Ureter (tissue), 1 donor: ENCODE measurements at places on chromosomes 1 and 21. TPM values are rescaled to one million over a fixed set of nuclear protein-coding genes. Genes with fewer than 3 reads are reported as not detected.

- peak; percentile 53 for DNase-seq
These were observed 35.8 kb downstream of the FMO3 start for GRCh38 chr1:171126504-171126903.

The FAM72C gene
- 0.42 TPM for total RNA-seq

DNA sequence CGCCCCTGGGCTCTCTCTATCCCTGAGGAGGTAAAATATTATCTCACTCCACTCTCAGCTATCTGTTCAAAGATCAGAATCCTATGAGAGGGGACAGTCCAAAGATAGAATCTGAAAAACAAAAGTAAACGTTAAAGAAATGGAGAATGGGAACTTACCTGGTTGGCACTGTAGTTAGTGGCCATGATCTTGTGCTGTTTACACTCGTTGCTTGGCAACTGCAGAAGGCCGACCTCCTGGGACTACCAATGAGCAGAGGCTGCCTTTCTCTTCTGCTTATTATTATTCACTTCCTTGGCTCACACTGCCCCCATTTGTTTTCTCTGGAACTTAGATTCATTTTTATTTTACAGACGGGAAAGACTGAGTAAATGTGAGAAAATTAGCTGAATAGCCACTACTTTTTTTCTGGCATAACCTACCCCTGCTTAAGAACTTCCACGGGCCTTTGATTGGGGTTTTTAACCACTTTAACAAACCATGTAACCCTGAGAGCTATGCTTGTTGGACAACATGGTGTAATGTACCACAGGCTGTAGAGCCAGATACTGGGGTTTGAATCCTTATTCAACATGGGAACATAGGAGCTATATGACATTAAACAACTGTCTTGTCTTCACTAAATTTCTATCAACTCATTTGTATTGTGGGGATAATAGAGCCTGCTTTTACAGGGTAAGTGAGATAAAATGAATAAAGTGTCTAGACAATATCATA, at the start of gene CFAP126:
Gene CFAP126 (minus strand): TSS at position 193 of the 717 bp plus-strand sequence. CDS start 8 bp downstream, at position 185.
- peak; percentile 62 for DNase-seq

DNA sequence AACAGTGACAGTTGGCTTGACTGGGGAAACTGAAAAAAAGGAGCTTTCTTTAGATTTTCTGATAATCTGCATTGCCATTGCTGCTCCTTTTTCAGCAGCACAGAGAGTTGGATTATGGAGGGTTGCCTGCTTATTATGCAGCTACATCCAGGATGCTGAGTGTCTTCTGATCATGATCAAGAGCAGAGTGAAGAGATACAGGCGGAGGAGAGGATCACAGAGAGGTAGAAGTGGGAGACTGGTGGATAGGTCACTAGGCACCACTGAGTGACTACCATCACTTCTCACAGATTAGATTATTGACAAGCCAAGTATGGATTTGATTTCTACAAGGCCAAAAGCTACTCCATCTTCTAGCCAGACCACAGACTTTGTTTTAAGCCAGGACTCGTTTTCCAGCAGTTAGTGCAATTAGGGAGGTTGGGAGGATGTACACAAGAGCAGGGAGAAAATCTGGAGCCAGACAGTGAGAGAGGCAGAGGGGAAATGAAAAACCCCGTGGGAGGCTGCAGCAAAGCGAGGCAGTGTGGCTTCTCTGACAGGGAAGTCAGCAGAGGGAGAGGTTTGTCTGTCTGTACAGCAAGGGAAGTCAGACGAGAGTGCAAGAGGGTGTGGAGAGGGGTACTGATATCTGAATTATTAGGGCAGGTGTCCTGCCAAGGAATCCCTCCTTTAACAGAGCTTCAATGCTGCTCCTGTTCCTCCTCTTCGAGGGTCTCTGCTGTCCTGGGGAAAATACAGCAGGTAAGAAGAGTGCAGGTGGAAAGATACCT, at the start of gene CD1E:
Gene CD1E (plus strand): TSS at position 592 of the 773 bp plus-strand sequence. CDS start 95 bp downstream, at position 687.
- no peak for DNase-seq

DNA sequence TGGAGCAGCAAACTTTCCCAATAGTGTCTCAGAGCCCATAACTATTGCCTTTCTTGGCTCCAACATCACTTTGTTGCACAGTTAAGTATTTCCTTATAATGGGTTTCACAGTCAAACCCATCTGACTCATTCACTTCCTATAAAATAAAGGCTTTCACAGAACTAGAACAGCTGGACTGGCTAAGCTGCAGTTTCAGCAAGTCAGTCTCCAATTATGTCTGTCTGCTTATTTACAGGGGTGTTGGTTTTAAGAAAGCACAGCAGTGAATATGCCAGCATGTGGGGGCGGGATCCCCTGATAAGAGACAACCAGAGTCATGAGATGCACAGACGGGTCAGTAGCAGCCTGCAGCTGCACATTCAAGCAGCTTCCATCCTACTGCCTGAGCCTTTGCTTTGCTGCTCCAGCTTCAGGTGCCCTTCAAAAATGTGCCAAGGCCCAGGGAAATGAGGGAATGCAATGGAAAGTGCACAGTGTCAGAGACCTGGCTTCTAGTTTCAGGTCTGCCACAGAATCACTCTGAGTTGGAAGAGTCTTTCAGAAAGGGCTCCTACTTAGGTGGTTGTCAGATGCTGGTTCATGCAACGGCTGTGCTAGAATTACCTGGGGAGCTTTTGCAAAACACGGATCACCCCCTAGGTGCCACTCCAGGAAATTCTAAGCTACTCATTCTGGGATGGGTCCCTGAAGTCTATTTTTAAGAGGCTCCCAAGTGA, 24.8 kb downstream of the RNF19B start:
- no peak for DNase-seq

DNA sequence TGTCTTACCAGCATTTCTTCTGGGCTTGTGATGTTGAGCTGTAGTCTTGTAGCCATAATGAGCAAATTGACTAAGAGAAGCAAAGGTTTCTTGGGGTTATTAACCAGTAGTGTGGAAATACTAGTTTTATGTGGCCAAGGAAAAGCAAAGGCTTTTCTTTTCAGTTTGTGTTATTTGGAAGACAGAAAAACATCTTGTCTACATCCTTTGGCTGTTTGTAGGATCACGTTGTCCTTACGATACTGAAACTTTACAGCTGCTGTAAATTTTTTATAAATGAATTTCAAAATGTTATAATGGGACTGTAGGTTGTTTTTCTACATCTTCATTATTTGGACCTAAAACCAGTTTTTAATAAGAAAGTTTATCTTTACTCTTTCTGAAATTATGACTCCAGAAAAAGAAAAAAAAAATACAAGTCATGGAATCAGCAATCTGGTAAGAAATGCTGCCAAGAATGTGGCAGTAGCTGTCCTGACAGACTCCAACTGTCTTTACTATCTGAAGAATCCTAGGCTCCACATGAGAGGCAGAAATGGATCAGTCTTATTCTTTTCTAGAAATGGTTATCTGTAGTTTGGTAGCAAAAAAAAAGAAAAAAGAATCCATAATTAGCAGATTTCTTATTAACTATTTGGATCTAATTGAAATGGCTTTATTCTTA, 41.6 kb upstream of the QSOX1 start:
- DNase-seq: no peak

DNA sequence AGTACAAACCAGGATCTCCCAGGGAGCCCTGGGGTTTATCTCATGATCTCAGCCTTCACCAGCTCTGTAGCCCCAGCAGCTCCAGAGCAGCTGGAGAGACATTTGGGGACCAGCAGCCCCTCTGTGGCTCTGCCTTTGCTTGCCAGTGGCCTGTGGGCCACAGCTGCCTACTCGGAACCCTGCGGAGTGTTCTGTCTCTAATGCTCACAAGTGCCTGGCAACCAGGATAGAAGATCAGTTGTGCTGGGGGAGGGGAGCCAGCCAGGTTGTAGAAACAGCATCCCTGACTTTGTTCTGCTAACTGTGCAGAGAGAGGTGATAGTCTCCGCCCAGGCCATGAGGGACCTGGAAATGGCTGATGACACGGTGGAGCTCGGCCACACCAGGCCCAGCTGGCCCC, 50.9 kb upstream of the KCNJ15 start:
- DNase-seq: no peak

GRCh38 chr1:64540265-64540791, 70.4 kb downstream of the CACHD1 start:
- DNase-seq: no peak

DNA sequence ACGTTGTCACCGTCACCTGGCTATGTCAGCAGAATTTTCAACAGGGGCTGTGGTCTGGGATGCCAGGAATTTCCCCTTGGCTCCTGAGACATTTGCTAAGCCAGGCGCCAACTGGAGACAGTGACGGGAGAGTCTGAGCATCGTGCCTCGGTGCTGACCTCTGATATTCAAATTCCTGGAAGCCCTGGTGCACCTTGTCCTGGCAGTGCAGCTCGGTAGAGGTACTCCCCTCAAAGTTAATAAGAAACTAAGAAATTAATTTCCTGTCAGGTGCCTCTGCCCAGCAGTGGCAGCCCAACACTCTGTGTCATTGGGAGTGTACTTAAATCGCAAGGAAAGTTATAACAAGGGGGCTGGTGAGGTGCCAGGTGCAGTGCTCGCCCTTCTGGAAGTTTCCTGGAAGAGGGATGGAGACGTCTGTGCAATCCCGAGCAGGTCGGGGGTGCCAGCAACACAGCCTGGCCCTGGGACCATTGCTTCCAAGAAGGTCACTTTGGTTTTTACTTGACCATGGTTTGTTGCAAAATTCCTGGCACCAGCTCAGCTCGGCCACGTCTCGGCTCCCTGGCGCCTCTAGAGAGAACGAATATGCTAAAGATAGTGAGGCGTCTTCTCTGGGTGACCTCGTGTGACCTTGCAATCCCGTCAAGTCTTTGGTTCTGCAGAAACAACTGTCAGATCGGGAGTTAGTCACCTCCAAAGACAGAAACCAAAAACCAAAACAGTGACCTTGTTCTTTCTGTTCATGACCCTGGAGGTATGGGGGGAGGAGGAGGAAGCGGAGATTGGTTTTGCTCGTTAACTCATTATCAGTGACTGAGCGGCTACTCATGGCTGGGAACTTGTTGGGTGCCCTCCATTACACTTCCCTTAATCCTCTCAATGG, 149.5 kb upstream of the VAMP3 start:
- DNase-seq: no peak

- peak; percentile 51 for DNase-seq
These were observed 59.9 kb downstream of the UBE2U start for GRCh38 chr1:64263335-64263734.

DNA sequence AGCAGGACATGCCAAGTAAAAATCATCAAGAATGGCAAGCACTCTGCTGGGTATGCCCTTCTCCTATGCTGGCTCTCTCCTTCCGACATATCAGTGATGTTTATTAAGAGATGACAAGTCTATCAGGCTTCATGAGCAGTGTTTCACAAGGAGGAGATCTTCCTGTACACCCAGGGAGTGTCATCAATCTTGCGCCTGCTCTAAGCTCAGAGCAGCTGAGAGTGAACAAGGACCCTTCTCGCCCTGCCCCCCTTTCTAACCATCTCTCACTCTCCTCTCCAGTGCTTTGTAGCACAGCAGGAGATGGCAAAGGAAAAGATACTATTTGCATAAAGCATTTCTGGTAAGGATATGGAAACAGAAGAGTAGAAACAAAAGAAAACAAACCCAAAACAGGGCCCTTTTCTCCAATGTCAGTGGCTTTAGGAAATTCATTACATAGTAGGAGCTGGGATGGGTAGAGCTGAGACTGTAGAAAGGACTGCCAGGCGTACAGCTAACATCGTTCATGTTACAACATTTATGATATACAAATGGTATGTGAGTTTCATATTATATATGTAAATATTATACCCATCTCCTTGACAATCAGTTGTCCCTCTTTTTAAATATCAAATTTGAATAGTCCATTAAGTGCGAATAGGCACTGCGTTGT, 201.7 kb downstream of the NUF2 start:
- DNase-seq: no peak

DNA sequence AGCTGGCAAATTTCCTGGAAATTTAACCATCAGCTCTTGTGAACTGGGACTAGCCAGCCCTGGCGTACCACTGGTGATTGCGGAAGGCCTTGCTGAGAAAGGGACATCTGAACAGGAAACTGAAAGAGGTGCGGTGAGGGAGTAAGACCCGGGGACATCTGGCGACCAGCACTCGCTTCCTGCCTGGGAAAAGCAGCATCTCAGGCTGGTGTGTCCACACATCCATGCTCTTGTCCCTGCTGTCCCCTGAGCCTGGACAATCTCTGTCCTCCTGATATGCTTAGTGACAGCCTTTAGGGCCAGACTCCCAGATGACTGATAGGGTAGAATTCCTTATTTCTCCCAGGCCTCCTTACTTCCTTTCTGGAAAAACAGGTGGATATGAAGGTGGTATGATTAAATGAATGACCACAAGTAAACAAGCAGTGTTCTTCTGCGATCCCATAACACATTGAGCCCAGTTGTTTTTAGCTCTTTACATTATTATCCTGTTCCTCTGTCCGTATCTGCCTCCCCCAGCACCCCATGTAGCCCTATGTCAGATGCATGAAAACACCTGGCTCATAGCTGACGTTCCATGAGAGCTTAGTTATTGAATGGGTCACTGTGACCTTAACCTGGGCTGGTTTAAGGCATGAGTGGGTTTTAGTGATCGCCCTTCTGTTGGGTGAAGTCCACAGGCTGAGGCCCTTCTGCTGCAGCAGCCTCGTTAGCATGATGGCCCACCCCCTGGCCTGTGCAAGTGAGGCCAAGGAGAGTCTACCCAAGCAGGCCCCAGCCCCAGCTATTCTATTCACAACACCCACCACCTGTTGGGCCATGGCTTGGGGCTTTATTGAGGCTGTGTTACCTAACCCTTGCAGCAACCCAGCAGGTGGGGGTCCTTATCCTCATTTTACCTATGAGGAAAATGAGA, 76.1 kb upstream of the GADD45A start:
- no peak for DNase-seq

DNA sequence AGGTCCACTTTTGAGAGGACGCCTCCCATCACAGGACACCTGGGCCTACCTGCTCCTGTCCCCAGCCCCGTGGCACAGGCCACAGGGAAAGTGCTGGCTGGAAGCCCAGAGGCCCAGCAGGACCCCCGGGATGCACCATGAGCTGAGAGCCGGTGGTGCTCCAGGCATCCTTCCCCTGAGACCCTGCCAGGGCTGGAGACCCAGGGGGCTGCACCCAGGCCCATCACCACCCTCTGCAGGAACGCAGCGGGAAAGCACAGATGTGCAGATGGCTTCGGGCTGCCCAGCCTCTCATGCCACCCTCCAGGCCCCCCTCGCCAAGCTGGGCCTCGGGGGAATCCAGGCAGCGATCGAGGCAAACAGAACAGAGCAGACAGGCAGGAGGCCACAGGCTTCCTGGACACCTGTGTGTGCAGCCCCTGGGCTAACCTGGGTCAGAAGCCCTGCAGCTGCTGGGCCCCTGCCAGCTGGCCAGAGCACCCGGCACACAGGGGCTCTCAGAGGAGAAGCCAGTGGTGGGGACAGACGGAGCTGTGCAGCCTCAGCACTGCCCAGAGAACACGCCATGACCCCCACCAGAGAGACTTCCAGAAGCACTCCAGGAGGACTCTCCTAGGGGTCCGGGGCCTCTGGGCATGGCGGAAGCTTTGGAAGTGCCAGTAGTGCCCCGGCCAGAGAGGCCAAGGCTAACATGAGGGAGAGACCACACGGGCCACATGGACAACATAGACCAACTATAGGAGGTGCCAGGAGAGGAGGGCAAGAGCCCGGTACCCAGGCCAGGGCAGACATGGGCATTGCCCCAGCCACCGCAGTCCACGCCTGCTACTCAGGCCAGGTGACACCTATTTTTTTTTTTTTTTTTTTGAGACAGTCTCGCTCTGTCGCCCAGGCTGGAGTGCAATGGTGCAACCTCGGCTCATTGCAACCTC, 71.4 kb downstream of the ARHGEF16 start:
- DNase-seq: no peak

GRCh38 chr1:18190598-18190997, 83.0 kb downstream of the IGSF21 start:
- no peak for DNase-seq

- no peak for DNase-seq
These were observed 38.7 kb downstream of the DHX9 start for GRCh38 chr1:182877842-182878241.

GRCh38 chr21:43644609-43645008, 14.7 kb downstream of the HSF2BP start:
- DNase-seq: no peak

The SLC30A10 gene
- not detected for total RNA-seq

The ANKRD45 gene
- 0.47 TPM for total RNA-seq

The NTMT2 gene
- total RNA-seq: not detected
